Ascending aorta (tissue), 2 donors: ENCODE measurements at places on chromosomes 2 and 18.

DNA sequence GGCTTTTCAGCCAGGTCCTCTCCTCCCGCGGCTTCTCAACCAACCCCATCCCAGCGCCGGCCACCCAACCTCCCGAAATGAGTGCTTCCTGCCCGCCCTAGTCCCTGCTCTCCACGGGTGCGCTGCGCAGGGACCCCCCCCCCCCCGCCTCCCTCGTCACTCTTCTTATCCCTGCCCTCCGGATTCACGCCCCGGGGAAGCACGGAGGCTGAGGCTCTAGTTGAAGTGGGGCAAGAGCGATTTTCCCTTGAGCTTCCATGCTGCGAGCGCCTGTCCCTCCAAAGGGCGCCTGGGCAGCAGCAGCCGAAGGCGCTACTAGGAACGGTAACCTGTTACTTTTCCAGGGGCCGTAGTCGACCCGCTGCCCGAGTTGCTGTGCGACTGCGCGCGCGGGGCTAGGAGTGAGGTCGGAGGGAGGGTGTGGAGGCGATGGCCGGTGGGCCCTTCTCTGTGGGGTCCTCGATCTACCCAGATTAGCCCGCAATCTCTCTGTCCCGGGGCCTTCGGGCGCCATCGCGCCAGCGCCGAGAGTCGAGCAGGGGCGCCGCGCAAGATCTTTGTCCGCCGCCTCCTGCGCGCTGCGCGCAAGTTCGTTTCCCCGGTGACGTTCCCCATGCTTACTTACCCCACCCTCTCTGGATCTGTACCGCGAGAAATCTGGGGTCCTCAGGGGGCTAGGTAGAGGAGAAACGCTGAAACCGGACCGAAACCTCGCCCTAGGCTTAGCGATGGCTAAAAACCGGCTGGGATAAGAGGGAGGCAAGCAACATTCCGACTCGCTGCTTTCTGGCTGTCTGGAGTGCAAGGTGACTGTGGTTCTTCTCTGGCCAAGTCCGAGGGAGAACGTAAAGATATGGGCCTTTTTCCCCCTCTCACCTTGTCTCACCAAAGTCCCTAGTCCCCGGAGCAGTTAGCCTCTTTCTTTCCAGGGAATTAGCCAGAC is 677 bp downstream of the GAD1 start:
- DNase-seq, result no peak

GRCh38 chr2:213627054-213627710 is 342.9 kb downstream of the SPAG16 start:
- no peak for DNase-seq

GRCh38 chr18:79928563-79928960 is 22.9 kb downstream of the SLC66A2 start:
- DNase-seq, result no peak

DNA sequence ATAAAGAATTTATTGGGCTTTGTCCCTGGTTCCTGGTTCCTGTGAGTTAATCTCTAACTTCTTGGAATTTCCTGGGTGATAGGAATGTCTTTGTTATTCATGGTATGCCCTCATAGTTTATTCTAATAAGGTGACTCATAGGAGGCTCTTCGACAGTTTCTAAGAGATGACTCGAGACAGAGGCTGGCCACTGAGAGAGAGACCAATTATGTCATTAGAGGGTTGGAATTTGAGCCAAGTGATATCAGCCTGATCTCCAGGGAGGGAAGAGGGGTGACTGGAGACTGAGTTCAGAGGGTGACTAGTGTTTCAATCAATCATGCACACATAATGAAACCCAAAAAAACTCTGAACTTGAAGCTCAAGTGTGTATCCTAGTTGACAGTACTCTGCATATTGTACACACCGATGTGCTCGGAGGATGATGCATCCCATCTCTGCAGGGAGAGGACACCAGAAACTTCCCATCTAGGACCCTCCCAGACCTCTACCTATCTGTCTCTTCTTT is 185.7 kb downstream of the MTCL1 start:
- DNase-seq, result no peak

GRCh38 chr2:136093583-136093982 is 24.4 kb downstream of the CXCR4 start:
- DNase-seq, result no peak

DNA sequence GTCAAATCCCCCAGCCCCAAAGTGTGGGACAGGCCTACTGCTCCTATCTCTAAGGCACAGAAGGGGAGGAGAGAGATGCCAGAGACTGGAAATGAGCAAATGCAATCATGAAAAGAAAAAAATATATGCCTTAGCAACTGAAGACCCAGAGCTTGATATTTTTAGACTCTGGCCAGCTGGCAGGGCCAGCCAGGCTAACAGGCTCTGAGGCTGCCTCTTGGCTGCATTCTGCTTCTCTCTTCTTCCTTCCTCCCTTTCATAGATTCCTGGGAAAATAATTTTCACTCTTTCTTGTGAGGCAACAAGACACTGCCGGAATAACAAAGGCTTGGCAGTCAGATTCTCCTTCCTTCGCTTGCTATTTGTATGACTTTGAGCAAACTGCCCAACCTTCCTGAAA is 209.1 kb downstream of the RAD51AP2 start:
- no peak for DNase-seq

GRCh38 chr2:14081521-14081920 is 551.0 kb upstream of the LRATD1 start:
- no peak for DNase-seq
